ENCODE measurements at places on chromosomes 2 and 18.

DNA sequence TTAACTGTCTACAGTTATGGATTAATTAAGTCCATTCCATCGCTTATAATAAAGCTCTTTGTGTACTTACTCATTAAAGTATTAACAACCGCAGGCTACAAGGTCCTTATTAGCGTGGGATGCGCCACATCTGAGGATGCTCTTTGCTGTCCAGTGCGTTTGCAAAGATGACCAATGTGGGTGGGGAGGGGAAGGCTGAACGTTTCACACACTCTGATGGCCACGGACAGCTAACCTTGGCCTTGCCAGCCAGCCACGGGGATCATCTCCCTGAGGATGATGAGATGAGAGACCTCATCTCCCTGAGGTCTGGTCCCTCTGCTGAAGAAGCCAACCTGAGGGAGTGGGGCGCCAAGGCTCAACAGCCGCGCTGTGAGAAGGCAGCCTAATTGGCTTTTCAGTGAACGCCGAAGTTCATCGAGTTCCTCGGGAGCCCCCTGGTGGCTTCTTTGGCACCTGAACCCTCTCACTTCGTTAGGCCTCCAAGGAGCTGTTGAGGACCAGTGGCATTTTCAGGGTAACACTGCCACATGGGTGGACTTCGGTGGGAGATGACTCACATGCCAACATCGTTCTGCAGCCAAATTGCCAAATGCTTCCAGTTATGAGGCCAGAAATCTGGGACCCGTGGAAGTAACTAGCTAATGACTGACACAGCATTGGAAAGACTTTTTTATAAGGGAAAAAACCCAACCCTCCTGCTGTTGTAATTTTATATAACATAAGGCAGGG lies 69.3 kb upstream of the SEC11C start:
- no peak for DNase-seq

GRCh38 chr2:169015943-169016342 lies 15.2 kb downstream of the ABCB11 start:
- no peak for DNase-seq

DNA sequence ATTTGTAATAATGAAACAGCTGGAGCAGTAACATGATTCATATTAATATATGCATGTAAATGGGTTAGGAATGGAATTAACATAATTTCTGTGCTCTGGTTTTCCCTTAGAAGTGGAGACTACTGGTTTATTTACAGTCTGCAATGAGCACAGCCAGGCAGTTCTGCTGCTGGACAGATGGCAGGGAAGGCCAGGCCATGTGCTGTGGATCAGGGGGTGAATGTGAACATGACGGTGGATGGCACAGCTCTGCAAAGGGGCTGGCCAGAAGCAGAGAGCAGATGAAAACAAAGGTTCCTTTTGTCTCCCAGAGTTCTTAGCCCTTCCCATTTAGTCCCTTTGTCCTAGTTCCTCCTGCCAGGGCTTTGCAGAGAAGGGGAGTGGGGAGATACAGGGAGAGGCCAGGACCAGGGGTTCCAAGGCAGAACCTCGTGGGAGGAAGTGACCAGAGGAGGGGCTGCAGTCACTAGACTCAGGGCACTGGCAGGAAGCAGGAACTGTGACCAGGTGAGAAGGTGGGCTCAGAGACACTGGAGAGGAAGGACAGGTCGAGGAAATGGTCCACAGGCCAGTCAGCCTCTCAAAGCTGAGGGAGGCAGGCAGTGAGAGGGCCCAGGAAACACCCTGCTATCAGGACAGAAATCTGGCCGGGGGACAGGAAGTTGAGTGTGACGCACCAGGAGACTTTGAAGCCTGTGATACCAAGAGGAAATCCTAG lies 112.9 kb upstream of the ATP8B1 start:
- DNase-seq: no peak

- no peak for DNase-seq
Measured at GRCh38 chr2:108029912-108030311, 43.6 kb downstream of the SLC5A7 start.

- no peak for DNase-seq
Measured at GRCh38 chr2:12831016-12831415, 114.3 kb downstream of the TRIB2 start.

DNA sequence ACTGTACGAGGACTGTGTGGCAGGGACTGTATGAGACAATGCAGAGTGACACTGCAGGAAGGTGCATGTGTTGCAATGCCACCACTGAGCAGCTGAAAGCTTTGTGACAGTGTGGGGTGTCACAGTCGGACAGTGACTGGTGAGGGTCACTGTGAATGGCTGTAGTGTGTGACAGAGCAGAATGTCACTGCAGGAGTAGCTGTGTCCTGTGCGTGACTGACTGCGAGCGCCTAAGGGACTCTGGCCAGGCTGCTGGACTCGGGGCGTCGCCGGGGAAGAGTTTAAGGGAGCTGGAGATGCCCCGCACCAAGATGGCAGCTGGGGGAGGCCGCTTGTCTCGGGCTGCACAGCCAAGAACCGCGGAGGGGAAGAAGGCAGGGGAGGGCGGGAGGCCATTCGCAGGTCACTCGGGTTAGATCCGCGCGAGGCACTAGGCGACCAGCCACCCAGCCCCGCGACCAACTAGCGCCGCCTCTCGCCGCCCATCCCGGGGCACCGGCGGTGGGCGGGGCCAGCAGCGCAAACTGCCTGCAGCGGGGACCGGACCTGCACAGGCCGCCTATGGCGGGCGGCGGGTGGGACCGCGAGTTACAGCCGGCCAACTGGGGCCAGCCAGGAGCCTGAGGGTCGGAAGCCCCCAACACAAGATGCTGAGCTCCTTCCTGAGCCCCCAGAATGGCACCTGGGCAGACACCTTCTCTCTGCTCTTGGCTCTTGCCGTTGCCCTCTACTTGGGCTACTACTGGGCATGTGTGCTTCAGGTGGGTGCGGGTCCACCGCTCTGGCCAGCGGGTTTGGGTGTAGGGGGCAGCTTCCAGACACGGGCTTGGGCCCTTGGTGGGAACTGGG lies at the start of gene ABHD1:
TSS of gene ABHD1 (plus strand) at position 514 of the 849 bp plus-strand sequence. CDS start at position 648, 134 bp downstream.
- DNase-seq: no peak

- DNase-seq: no peak
Measured at GRCh38 chr2:120878970-120879369, 143.3 kb downstream of the GLI2 start.

DNA sequence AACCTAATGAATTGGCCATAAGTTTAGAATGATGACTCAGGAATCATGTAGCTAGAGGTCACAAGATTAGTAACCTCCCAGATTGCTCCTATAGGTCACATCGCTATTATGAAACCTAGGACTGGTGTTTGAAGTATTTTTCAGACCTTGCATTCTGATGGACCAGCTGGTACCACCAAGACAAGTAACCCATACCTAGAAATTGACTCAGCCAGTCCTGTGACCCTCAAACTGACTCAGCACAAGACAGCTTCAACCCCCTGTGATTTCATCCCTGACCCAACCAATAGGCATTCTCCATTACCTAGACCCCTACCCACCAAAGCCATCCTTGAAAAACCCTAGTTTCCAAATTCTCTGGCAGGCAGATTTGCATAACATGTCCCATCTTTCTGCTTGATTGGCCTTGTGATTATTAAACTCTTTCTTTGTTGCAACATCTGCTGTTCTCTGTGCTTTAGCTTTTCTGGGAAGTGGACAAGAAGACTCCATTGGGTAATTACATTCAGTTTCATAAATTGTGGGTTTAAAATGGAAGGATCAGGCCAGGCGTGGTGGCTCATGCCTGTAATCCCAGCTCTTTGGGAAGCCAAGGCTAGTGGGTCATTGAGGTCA lies 254.9 kb downstream of the IRS1 start:
- DNase-seq: no peak

DNA sequence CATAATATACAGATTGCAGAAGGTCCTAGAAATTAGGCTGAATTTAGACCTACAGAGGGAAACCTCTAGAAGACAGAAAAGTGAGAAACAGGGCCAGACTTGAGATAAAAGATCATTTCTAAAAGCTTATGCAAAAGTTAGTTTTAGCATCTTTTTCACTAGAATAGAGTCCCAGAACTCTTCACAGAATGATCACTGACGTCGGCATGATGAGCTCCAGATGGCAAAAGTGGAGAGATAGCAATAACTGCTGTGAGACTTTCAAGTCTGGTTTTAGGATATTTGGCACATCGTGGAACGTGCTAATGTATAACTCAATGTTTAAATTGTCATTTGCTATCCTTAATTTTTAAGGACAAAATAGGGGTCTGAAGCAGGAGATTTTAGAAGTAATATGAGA lies 1050.7 kb upstream of the CELF4 start:
- no peak for DNase-seq

DNA sequence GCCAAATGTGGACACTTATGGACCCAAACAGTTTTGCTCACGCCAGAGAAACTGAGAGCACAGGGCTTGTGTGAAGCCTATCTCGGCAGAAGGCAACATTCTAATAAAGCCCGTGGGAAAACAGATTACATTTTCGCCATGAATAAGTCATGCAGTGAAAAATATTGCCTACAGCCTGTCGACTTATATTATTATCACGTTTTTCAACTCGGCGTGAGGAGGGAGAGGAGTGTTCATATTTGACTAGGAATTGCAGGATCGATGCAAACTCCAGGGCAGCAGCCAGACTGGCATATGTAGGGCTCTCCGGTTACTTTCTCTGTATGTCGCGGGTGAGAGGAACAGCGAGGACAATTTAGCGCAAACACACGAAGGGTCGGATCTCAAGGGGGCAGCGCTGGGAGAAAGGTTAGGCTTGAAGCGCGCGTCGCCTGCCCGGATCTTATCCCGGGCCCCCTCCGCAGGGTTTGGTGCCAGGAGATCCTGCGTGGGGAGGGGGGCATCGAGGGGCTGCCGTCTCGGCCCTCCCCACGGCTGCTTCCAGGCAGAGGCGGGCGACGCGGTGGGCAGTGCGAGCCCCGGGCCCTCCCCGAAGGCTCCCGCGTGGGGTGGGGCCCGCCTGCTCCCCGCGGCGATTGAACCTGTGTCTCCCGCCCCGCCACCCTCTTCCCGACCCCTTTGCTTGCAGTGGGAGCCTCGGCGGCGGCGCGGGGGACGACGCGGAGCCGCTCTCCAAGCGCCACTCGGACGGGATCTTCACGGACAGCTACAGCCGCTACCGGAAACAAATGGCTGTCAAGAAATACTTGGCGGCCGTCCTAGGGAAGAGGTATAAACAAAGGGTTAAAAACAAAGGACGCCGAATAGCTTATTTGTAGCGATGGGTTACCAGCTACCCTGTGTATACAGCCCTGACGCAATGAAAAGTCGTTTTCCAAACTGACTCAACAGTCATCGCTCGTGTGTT lies 4.4 kb downstream of the ADCYAP1 start:
- DNase-seq: no peak

GRCh38 chr2:147025646-147026585 lies 818.9 kb upstream of the ACVR2A start:
- DNase-seq: no peak

GRCh38 chr2:205914213-205915129 lies 171.5 kb downstream of the INO80D start:
- DNase-seq: no peak

DNA sequence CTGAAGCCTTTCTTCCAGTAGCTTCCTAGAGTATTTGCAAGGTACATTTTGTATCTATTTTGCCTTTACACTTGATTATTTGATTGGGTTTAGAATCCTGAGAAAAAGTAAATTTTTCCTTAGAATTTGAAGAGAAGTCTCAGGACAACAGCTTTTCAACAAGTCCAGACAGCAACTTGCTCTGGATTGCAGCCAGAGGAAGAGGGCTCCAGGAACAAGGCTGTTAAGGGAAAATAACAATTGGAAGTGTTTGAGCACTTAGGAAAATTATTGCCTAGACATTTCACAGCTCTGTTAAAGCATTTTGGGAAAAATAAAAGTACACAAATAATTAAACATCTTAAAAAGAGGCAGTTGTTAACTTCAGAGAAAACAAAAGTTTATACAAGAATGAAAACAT lies 58.3 kb upstream of the RAPGEF4 start:
- no peak for DNase-seq

DNA sequence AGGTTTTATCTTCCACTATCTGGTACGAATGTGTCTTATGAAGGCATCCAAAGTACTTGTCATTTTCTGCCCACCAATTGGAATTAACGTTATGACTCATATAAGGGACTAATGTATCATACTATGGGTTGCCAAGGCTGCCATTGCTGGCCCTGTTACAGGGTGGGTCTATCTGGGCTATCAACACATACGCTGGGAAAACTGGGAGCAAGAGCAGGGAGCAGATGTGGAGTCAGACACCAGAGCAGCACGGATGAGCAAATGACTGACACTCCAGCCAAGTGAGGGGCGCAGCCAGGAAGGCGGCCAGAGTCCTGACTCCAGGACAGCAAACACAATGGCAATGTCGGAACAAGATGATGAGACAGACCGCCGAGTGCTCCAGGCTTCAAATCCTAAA lies 145.9 kb downstream of the COPS8 start:
- DNase-seq: no peak

GRCh38 chr2:48600917-48601316 lies 16.7 kb upstream of the GTF2A1L start:
- no peak for DNase-seq

Measured in NCI-H2081 treated with DMSO at 0.1 percent for 48 hours (cell line).